ENCODE measurements at places on chromosomes 5 and 9.
A peak's percentile ranks its signal among the peaks of the same experiment; 100 is the strongest.

GRCh38 chr9:133421615-133422542 lies at the start of gene ADAMTS13:
TSS of gene ADAMTS13 (plus strand) at chr9:133422367. CDS start at chr9:133422444, 77 bp downstream.
- DNase-seq = no peak

DNA sequence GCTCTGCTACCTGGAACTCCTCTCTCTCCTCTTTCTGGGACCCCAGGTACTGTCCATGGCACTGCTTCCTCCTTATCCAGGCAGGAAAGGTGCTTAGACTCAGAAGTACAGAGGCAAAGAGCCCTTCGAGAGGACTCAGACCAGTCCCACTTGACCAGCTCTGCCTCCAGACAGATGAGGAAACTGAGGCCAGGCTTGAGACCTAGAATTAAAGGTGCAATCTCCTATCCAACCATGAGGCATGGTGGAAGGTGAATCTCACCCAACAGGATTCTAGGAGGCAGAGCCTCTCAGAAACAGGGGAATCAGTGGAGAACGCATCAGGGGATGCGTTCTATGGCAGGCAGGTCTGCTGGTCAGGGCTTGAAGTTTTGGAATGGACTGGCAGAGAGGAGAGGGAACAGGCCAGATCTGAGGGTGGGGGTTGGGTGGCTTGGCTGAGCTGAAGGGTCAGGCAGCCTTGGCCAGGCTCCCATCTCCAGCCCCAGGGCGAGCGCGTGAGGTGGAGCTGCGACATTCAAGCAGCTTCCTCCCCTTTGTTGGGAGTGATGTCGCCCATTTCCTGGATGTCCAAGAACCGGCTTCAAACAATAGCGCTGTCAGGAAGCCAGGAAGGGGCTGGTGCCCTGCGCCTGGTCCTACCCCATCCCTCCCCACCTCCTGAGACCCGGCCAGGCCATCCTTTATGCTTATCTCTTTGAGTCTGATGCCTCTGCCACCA lies 26.2 kb downstream of the NDUFA8 start:
- DNase-seq = no peak

DNA sequence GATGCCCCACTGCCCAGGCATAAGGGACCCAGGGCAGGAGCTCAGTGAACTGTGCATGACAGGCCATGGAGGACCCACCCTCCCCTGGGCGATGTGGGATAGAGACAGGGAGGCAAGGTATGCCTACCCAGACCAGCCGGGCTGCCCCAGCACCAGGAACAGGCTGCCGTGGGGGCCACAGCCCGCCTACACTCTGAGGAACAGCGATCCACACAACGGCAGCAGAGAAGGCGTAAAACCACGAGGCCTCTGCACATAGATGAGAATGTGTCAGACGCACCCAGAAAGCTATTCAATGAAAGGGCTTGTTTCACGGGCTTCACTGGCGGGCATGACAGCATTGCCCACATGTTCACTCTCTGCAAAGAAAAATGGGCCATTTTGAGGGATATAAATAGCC lies 49.5 kb downstream of the SEMA4D start:
- no peak for DNase-seq

GRCh38 chr5:115022303-115022702 lies 147.4 kb downstream of the TRIM36 start:
- DNase-seq = no peak

- no peak for DNase-seq
Measured at GRCh38 chr5:61330341-61330844, 1.7 kb upstream of the ZSWIM6 start.

GRCh38 chr5:159427180-159428012 lies 97.1 kb upstream of the IL12B start:
- no peak for DNase-seq

- no peak for DNase-seq
Measured at GRCh38 chr9:109914280-109915027, 134.5 kb downstream of the PALM2AKAP2 start.

GRCh38 chr9:113636165-113636564 lies 172.6 kb downstream of the RGS3 start:
- no peak for DNase-seq

GRCh38 chr5:53099546-53099945 lies 10.0 kb downstream of the MOCS2 start:
- no peak for DNase-seq

GRCh38 chr9:76255781-76256455 lies 138.3 kb downstream of the RFK start:
- DNase-seq = no peak

GRCh38 chr5:32551865-32552264 lies 33.5 kb upstream of the SUB1 start:
- no peak for DNase-seq

DNA sequence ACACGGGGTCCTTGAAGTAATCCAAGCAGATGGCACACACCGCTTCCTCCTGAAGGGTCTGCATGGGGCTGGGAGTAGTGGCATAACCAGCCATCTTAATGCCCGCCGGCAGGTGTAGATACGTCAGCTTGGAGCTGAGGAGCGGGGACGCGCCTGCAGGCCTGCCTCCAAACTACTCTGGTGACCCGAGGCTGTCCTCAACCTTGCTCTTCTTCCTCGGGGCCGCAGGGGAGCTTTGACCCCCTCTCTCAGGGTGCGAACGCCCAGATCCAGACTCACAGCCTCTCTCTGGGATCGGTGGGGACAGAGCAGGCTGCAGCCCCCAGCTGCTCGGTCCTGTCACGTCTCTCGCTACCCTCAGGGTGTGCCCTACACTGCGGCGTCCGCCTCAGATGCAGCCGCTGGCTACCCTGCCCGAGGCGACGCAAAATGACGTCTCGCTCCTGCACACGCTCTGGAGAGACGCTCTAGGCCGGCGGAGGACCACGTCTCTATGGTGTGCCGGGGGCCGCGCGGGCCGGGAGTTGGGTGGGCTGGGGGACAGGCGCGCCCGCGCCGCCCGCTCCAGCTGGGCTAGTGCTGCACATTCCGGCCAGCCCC lies at the start of gene TRIM52:
TSS of gene TRIM52 (minus strand) at position 424 of the 600 bp plus-strand sequence. CDS start at position 94, 330 bp downstream.
- DNase-seq = peak; percentile 88

- DNase-seq = no peak
Measured at GRCh38 chr5:72063219-72063819, 44.0 kb upstream of the MAP1B start.

GRCh38 chr9:2085716-2086115 lies 70.6 kb downstream of the SMARCA2 start:
- DNase-seq = no peak

DNA sequence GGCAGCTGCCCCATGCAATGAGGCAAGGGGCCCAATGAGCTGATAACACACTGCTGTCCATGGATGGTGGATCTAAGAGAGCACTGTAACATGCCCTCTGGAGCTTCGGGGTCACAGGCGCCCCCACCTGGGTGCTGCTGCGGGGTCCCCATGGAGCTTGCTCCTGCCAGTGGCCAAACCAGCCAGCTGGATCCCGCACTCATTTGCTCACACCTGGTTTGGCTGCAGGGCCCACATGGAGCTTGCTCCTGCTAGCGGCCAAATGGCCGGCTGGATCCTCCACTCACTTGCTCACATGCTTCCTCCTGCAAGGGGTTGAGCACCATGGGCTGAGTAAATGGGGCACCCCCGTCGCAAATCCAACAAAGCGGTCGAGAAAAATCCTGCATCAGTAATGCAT lies 68.3 kb upstream of the ARL15 start:
- no peak for DNase-seq

DNA sequence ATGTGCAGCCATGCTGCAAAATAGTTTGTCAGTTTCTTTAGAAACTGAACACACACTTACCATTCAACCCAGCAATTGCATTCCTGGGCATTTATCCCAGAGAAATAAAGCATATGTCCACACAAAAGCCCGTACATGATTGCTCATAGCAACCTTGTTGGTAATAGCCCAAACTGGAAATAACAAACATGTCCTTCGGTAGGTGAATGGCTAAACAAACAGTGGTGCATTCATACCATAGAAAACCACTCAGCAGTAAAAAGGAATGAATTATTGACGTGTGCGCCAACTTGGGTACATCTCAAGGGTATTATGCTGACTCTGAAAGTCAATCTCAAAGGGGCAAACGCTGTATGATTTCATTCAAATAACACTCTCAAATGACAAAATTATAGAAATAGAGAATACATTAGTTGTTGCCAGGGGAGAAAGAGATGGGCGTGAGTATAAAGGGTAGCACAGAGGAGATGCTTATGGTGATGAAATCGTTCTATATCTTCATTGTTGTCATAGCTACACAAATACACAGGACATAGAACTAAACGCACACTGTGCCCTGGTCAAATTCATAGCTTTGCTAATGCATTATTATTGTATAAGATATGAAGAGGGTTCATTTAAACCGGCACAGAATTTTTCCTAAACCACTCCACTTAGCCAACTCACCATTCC lies 58.2 kb downstream of the DRD1 start:
- no peak for DNase-seq

GRCh38 chr5:55675119-55675518 lies 37.0 kb downstream of the SLC38A9 start:
- DNase-seq = no peak
